ENCODE measurements at places on chromosomes 12 and 14. TPM values are rescaled to one million over a fixed set of nuclear protein-coding genes. Genes with fewer than 3 reads are reported as not detected.

BEST3 gene
- not detected for total RNA-seq

DIO3 gene
- not detected for total RNA-seq

KRT83 gene
- not detected for total RNA-seq

NPFF gene
- total RNA-seq = 0.69 TPM

GDF11 gene
- total RNA-seq = 12.6 TPM

MGAT4C gene
- 4.3 TPM for total RNA-seq

PPP2R3C gene
- 35.9 TPM for total RNA-seq

SSTR1 gene
- 2.3 TPM for total RNA-seq

BBOF1 gene
- not detected for total RNA-seq

NXPH4 gene
- 4.5 TPM for total RNA-seq

KRT5 gene
- total RNA-seq = not detected

CLEC14A gene
- not detected for total RNA-seq

ACVRL1 gene
- 0.62 TPM for total RNA-seq

CLEC9A gene
- not detected for total RNA-seq

CLSTN3 gene
- 27.9 TPM for total RNA-seq

- no peak for DNase-seq
Measured at GRCh38 chr12:70268972-70269371, 25.7 kb downstream of the CNOT2 start.

- DNase-seq = no peak
Measured at GRCh38 chr12:21849878-21850277, 75.4 kb upstream of the KCNJ8 start.

DNA sequence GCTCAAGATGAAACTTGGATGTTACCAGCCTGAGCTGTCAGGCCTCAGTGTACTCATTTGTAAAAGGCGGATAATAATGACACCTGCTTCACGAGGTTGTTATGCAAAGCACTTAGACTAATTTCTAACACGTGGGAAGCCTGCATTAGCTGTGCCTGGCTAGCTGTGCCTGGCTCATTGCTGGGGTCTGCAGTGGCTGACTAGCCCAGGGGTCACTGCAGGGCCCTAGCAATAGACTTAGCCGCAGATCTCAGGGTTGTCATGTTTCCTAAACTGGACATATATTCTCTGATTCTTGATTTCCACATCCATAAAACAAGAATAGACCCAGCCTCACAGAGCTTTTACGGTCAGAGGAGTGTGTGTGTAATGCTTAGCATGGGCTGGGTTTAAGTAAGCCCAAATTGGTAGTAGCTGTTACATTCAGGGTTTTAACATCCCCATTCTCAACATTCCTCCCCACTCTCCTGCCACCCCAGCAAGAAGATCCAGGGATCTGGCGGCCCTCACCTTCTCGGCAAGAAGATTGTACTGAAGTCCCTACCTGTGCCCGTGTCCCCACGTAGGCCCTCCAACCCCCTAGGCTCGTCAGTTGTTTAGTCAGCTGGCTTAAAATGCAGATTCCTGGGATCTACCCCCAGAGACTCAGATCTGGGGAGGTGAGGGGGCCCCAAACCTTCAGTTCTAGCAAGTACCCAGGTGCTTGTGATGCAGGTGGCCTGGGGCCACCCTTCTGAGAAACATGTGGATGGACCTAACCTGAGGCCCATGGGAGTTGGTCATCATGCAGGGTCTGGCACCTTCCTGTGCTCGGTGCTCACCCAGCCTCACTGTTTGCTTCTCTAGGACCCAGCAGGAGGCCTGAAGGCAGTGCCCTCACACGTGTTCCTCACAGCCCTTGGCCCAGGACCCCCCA lies 8.6 kb downstream of the NR4A1 start:
- DNase-seq = no peak

GRCh38 chr12:8504351-8504750 lies 9.0 kb upstream of the CLEC4D start:
- no peak for DNase-seq

GRCh38 chr12:122206976-122207375 lies 3.5 kb downstream of the B3GNT4 start:
- no peak for DNase-seq

GRCh38 chr12:89345830-89346740 lies 6.2 kb downstream of the DUSP6 start:
- DNase-seq = peak; percentile 90

- DNase-seq = no peak
Measured at GRCh38 chr14:34935488-34935887, 47.3 kb upstream of the SRP54 start.

GRCh38 chr14:32662211-32662610 lies 276.5 kb upstream of the NPAS3 start:
- DNase-seq = no peak

DNA sequence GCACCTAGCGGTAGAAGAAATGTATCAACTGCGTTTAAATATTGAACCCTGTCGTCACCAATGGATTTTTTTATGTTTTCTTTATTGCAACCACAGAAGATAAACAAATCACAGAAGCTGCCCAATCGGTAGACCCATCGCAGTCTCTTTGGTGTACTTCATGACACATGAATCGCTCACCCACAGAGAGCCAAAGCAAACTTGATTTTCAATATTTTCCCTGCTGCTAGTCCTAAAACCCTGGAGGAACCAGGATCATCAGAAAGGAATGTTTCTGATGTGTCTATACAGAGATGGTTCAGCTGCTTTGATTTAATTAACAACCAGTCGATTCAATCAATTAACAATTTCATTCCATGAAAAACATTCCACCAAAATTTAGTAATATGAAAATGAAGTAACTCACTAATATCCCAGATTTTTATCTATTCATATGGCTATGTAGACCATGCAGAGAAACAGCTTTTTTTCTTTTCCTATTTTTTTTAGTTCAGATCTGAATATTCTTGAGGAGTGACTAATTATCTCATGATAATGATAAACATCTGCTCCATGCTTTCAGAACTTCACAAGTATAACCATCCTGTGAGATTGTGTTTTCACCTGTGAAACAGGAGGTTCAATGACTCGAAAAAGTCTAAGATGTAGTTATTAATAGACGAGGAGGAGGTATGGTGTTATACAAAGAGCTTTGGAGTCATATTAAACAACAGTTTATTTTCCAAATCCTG lies 46.1 kb downstream of the DIO2 start:
- no peak for DNase-seq

- peak; percentile 76 for DNase-seq
Measured at GRCh38 chr14:23302290-23303225, at the start of gene PPP1R3E. TSS of gene PPP1R3E (minus strand) at chr14:23302859. CDS start at chr14:23302576, 283 bp downstream.

- no peak for DNase-seq
Measured at GRCh38 chr12:65892841-65893251, 68.6 kb downstream of the HMGA2 start.

- DNase-seq = peak; percentile 48
Measured at GRCh38 chr14:64388533-64389285, 556 bp downstream of the MTHFD1 start.

GRCh38 chr12:72285861-72286260 lies 13.7 kb downstream of the TRHDE start:
- DNase-seq = no peak

- no peak for DNase-seq
Measured at GRCh38 chr14:101070540-101071492, 167.3 kb upstream of the RTL1 start.

DNA sequence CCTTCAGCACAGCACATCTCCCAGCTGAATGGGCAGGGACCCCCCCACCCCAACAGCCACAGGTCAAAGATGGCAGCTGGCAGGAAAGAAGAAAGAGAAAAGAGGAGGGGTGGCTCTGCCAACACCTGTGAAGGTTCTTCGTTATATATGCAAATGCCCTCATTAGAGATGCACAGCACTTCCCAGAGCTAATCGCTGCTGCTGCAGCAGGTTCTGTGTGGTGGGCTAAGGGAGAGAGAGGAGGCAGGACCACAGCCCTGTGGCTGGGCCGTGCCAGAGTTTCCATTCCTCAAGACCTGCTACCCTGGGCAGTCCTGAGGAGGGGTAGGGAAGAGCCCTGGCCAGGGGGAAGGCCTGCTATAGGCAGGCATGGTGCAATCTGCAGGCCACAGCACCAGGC lies 28.7 kb downstream of the SMUG1 start:
- DNase-seq = no peak

DNA sequence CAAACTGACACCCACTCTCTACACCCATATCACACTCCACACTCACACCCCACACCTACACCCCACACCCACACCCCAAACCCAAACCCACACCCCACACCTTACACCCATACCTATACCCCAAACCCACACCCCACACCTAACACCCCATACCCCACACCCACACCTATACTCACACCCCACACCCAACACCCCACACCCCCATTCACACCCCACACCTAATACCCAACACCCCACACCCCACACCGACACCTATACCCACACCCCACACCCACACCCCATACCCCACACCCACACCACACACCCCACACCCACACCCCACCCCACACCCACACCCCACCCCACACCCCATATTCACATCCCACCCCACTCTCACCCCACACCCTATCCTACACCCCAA lies 38.5 kb downstream of the TMEM120B start:
- no peak for DNase-seq

DNA sequence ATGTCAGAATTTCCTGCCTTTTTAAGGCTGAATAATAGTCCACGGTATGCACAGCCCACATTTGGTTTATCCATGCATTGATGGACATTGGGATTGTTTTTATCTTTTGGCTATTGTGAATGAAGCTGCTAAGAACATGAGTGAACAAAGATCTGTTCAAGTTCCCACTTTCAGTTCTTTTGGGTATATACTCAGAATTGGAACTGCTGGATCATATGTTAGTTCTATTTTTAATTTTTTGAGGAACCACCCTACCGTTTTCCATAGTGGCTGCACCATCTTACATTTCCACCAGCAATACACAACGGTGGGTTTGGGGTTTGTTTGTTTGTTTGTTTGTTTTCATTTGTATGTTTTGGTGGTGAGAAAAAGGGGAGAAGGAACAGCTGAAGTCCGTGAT lies 6.4 kb downstream of the GPR68 start:
- no peak for DNase-seq

DNA sequence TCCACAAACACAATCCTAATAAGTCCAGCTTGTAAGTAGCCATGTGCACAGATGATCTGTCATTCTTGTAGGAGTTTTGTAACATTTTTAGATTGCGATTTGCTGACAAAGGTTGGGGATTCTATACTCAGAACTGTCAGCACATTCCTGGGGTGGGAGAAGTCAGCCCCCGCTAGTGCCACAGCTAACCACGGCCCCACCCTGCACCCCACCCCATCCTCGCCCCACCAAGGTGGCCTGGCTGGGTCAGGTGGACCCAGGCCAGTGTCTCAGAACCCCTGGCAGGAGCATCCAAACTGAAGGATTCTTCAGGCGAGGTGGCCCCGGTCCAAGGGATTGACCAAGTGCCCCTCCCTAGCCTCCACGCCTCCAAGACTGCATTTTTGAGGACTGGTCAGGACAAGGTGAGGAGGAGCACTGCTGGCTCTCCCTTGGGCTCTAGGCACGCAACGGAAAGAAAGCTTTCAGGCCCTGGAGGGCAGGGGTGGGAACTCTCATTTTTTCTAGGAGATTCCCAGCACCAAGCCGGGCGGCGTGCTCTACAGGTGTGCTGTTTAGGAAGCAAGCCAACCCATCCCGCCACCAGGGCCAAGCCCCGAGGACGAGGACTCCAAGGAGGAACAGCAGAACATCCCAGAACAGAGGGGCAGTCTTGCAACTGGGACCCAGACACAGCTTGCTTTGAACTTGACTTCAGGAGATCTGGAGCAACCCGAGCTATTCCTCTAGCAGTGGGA lies 172.8 kb downstream of the BCL11B start:
- DNase-seq = no peak

- no peak for DNase-seq
Measured at GRCh38 chr12:51359851-51360250, 13.4 kb upstream of the CELA1 start.

- DNase-seq = no peak
Measured at GRCh38 chr14:64937171-64937820, 5.2 kb downstream of the GPX2 start.

- peak; percentile 80 for DNase-seq
Measured at GRCh38 chr14:91138511-91139359, 24.9 kb downstream of the DGLUCY start.

DNA sequence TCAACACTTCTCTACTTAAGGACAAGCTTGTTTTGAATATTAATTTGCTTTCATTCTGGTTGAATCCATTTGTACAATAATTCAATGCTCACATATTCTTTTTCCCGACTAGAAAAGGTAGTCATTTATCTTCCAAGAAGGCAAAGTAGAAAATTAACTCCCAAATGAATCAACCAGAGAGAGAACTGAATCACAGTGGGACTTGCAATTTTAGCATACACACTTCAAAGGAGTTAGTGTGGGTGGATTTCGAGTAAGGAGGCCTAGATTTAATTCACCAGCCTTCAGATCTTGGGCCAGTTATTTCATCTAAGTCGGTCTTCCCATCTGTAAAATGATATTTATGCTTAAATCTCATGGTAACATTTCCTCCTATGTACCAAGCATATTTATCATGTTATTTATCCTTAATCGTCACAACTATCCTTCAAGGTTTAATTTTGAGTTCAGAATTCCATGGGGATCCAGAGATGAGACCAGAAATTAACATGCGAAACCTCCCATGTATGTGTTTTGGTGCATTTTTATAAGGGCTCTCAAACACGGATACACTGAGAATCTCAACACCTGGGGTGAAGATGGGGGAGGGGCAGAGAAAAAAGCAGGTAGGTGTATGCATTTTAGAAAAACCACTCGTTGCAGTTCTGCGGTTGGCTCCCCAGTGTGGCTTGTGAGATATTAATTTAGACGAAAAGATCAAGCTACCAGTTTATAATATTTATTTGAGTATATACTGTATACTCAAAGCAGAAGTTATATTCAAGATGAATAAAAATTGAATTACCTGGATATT lies 38.9 kb upstream of the IL22 start:
- DNase-seq = no peak

- DNase-seq = peak; percentile 98
Measured at GRCh38 chr12:53180220-53180930, at the start of the genes CSAD and ZNF740. TSS of gene CSAD (minus strand) at chr12:53180925. CDS start at chr12:53173470, 7,455 bp downstream. TSS of gene ZNF740 (plus strand) at chr12:53180722. CDS start at chr12:53181984, 1,262 bp downstream.

DNA sequence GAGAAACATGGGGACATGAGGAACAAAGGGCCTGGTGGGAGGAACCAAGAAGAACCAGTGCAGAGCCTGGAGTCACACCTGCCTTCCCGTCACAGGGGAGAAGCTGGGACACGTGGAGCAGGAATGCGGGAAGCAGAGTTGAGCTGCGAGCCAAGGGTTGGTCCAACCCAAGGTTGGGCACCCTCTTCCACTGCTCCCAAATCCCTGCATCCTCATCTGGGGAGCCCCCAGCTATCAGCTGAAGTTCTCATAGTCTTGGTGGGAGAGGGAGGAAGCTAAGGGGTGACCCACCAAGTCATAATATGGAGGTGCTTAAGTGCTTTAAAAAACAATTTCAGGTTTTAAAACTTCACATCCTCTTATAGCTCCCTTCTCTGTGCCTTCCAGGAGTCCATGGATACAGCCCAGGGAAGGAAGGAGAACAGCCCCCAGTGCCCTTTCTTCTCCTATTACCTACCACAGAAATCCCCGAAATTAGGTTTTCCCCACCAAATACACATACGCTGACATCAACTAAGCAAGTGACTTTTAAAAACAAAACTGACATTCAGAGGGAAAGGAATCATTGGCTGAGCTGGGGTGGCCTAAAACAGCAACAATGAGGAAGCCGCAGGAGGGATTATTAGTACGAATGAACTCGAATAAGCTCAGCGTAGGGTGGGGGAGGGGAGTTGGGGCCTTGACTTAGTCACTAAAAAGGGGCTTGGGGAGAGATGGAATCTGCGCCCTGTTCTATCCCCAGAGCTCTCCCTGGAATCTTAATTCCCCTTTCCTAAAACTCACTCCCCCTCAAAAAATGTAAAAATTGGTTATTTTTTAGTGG lies 4.5 kb downstream of the MYL6 start:
- peak; percentile 64 for DNase-seq
